Activated naive CD4-positive, alpha-beta T cell treated with anti-CD3 and anti-CD28 coated beads, Interleukin-2, amount 50 U/mL, for 72 hours (primary cell): ENCODE measurements at places on chromosomes 3 and 15. TPM values are rescaled to one million over a fixed set of nuclear protein-coding genes. Genes with fewer than 3 reads are reported as not detected.
A peak's percentile ranks its signal among the peaks of the same experiment; 100 is the strongest.

- DNase-seq = no peak
Measured at GRCh38 chr3:66428733-66429132, 72.1 kb downstream of the LRIG1 start.

- no peak for DNase-seq
Measured at GRCh38 chr3:45777111-45777745, 19.1 kb downstream of the SLC6A20 start.

WDR49 gene
- total RNA-seq = 0.18 TPM

- no peak for DNase-seq
Measured at GRCh38 chr3:125148836-125149235, 63.7 kb downstream of the SLC12A8 start.

- DNase-seq = no peak
Measured at GRCh38 chr3:14172496-14172895, 5.9 kb downstream of the XPC start.

DNA sequence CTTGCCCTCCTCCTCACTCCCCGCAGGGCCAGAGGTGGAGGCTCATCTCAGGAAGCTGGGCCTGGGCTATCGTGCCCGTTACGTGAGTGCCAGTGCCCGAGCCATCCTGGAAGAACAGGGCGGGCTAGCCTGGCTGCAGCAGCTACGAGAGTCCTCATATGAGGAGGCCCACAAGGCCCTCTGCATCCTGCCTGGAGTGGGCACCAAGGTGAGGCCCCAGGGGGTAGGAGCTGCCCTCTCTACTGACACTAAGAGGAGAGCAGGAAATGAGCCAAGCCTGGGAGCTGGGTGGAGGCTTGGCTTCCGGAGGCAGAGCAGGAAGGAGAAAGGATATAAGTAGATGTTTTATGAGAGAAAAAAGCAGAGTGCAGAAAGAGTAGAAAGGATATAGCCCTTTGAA lies 4.9 kb downstream of the OGG1 start:
- no peak for DNase-seq

GRCh38 chr3:52225452-52226228 lies at the start of gene TLR9:
Gene TLR9 (minus strand): TSS chr3:52225645. CDS start chr3:52225529, 116 bp downstream.
- DNase-seq = no peak

GRCh38 chr3:87090631-87091030 lies 99.7 kb upstream of the VGLL3 start:
- no peak for DNase-seq

WNT5A gene
- not detected for total RNA-seq

ADAM10 gene
- 78.8 TPM for total RNA-seq

GOLGA8B gene
- 163 TPM for total RNA-seq

DNA sequence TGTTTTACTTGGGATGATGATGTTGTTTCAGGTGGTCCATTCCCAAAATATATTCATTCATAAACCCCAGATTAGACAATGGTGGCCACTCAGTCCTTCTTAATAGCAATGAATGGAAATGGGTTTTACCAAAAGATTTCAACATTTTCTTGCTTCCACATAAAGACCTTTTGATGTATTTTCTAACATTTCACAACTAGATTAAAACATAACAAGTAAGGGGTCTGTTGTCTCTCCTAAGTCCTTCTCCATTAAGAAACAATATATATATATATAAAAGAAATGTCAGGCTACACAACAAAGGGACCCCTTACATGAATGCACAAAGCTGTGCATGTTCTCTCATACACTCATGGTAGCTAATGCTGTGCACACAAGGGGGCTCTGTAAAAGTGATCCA lies 176.4 kb downstream of the ANXA2 start:
- DNase-seq = no peak

- no peak for DNase-seq
Measured at GRCh38 chr15:92095693-92096092, 242.2 kb downstream of the SLCO3A1 start.

GRCh38 chr15:100944244-100944895 lies 25.2 kb downstream of the LRRK1 start:
- no peak for DNase-seq

GRCh38 chr15:42549032-42549491 lies 424 bp downstream of the HAUS2 start:
- no peak for DNase-seq

DNA sequence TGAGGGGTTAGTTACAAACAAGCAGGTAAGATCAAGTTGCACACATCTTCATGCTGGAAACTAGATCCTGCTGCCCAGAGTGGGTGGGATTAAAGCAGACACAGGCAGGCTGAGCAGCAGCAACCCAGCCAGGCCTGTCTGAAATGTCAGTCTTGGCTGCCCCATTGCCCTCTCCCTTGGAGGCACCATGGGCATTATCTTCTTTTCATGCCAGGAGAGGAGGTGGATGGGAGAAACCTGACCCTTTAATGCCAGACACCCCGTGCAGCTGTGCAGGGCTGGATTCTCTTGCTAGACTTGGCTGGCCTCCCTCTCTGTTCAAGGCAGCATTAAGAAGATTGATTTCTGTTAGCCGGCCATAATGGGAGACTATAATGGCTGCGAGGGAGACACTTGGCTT lies 23.0 kb upstream of the EPHB1 start:
- DNase-seq = no peak

GRCh38 chr3:62875558-62876002 lies 364 bp upstream of the CADPS start:
- no peak for DNase-seq

DNA sequence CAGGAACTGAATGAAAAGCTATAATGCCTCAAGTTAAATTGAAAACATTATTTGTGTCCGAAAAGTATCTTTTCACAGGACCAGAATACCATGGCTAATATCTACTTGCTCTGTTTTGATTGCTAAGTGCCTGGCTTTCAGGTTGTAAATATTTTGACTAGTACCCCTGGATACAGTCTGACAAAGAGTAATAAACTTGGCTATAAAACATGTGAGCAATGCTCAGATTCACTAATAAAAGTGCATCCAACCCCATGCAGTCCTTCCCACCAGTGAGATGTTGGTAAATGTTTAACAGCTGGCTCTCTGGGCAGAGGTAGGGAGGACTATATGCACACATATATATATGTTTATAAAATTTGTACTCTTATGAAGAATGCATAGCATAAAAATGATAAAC lies 281.8 kb upstream of the TGFBR2 start:
- no peak for DNase-seq

DNA sequence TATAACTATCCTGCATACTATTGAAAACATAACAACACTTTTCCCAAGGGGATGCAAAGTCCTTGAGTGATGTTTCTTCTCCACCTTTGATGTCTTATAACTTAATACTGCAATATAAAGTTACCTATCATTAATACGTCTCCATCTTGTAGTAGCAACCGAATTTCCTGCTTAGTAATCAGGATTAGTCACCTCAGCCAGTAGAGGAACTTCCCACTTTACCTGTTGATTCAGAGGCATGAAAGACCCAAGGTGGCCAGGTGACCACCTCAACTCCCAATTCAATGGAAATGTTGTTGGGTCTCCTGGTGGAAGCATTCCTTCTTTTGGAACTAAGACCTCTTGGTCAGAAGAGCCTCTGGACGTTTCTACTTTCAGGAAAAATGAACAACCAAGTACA lies 3.5 kb upstream of the TMCC1 start:
- DNase-seq = no peak

STT3B gene
- 93.5 TPM for total RNA-seq

DNA sequence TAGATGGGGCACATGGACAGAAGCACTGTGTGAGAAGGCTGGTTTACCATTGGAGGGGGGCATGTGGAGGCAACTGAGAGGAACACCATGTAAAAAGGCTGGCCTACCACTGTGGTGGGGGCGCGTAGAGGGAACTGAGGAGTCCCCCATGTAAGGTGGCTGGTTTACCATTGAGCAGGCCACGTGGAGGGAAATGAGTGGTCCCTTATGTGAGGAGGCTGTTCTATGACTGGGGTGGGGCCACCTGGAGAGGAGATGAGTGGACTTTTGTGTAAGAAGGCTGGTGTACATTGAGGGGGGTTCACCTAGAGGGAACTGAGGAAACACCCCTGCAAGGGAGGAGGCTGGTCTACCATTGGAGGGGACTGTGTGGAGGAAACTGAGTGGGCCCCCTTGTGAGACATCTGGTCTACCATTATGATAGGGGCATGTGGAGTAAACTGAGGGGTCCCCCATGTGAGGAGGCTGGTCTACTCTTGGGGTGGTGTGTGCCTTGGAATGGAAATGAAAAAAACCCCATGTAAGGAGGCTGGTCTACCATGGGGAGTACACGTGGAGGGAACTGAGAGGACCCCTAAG lies 156.9 kb downstream of the FBLN2 start:
- no peak for DNase-seq

GRCh38 chr3:38374221-38374620 lies 27.6 kb downstream of the XYLB start:
- peak; percentile 60 for DNase-seq

DNA sequence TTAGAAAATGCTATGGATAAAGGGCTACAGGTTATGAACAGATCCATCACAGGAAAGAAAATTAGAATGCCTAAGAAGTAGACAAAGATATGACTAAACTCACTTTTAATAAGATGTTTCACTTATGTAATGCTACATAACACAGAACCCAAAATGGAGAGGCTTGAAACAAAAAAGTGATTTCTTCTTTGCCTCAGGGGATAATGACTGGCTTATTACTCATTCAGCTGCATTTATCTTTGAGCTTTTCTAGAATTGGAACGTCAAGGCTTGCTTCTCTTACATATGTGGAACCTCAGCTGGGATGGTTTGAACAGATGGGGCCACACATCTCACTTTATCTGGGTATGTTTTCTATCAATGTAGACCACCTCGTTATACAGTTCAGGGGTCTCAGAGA lies 120.6 kb upstream of the EPHA3 start:
- no peak for DNase-seq

DNA sequence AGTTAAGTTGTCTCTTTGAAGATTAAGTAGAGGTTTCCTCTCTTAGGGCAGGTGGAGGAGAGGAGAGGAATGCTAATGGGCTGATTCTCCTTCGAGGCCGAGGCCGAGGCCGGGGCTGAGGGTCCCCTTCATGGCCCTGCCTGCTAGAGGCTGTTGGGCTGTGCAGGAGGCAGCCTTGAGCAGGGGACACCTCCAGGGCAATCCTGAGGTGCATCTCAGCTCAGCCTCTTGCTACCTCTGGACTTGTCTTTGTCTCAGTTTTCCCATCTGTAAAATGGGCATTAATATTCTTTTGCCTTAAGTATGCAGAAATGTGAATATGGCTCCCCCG lies 97.7 kb upstream of the PRR20G start:
- no peak for DNase-seq

DNA sequence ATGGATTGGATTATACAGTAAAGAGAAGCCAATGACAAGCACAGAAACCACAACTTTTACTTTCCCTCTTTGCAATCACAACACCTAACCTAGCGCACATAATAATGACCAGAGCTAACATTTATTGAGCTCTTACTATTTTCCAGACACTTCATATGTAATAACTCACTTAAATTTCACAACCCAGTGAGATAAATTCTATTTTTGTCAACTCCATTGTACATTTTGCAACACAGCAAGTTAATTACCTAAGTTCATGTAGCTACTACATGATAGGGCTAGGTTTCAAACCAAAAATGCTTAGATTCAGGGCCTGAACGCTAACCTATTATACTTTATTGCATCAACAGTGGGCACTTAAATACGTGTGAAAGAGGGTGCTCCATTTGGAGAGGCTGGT lies 89.5 kb downstream of the GADL1 start:
- no peak for DNase-seq

DNA sequence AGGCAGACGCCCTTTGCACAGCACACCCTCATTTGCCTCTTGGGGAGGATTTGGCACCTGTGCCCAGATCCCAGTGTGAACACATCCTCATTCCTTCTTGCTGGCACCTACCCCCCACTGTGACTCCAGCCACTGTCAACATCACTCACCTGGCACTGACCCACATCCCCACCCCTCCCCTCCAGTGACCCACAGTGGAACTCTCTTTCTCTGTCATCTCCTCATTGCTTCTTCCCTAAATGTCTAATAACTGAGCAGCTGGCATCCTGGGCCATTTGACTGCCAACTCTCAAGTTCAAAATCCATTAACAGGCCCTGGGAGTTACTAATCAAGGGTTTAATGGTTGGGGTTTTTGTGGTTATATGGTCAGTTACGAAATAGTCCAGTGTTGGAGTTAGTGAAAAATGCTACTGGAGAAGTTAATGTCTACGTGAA lies 14.4 kb downstream of the SNAPC5 start:
- no peak for DNase-seq

GOLGA8T gene
- 0.14 TPM for total RNA-seq

KIF7 gene
- 4.6 TPM for total RNA-seq

ABI3BP gene
- total RNA-seq = 0.32 TPM

GRCh38 chr15:31270767-31271166 lies 55.9 kb upstream of the KLF13 start:
- DNase-seq = no peak

DNA sequence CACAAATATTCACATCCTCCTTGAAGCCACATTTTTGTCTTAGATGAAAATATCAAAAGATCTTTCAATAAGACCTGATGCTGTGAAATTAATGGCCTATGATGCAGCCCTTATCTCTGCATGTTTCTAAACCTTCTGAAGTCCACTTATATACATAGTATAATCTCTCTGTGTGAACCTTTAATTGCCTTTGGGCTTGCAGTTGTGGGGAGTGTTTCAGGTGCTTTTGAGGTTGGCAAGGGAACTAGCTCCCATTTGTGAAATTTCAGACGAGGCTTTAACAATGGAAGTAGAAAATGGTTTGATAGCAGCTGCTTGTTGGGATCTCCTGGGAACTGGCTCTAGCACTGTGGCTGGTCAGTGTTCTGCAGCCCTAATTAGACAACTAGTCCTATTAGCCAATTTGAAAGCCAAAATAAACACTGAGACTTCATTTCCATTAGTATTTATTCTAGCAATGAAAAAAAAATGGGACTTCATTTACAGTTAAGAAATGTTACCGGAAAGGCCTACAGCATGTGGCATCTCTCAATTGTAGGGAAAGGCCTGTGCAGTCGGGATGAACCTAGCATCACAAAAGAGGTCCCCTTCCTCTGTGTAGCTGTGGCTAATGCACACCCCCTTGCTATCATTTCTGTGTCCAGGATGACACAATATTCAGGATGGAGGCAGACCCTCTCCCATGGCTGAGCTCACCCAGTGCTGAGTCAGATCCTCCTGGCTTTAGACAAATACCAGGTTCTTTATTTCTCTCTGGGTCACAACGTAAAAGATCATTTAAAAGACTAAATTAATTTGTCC lies 140.7 kb upstream of the TRIM42 start:
- no peak for DNase-seq
